ENCODE measurements at places on chromosomes 12 and 14.
A peak's percentile ranks its signal among the peaks of the same experiment; 100 is the strongest.

GRCh38 chr12:68449196-68449595, 117.0 kb upstream of the MDM1 start:
- no peak for DNase-seq

DNA sequence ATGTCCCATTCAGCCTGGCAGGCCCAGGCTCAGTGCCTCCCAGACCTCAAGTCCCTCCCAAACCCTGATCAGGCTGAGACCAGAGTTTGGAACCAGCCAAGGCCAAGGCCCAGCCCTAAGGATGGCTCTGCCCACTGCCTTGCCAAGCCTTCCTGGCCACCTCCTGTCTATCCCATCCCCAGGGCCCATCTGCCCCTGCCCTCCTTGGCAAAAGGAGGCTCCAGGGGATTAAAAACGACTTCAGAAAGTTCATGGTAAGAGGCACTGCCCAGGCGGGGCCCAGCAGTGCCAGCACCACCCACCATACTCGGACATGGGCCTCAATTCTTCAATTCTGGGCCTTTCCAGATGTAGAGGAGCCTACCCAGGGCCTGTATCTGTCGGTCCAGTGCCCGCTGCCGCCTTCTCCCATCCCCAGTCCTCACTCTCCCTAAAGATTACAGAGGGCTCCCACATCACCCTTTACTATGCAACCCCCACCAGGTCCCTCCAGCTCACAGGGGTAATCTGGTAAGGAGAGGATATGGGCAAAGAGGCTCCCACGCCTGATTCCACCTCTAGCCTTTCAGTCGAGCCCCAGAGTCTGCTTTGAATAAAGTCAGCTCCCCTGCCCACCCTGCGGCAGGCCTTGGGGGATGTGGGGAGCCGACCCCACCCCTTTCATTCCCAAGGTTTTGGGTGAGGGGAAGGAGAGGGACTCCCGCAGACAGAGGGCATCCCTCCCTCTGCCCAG, 932 bp downstream of the ADCY6 start:
- DNase-seq = no peak

GRCh38 chr12:92961949-92962348, 32.9 kb upstream of the EEA1 start:
- DNase-seq = peak; percentile 13

GRCh38 chr14:30355431-30355913, 203.5 kb upstream of the G2E3 start:
- DNase-seq = no peak

GRCh38 chr14:78443834-78444233, 273.7 kb downstream of the NRXN3 start:
- no peak for DNase-seq

DNA sequence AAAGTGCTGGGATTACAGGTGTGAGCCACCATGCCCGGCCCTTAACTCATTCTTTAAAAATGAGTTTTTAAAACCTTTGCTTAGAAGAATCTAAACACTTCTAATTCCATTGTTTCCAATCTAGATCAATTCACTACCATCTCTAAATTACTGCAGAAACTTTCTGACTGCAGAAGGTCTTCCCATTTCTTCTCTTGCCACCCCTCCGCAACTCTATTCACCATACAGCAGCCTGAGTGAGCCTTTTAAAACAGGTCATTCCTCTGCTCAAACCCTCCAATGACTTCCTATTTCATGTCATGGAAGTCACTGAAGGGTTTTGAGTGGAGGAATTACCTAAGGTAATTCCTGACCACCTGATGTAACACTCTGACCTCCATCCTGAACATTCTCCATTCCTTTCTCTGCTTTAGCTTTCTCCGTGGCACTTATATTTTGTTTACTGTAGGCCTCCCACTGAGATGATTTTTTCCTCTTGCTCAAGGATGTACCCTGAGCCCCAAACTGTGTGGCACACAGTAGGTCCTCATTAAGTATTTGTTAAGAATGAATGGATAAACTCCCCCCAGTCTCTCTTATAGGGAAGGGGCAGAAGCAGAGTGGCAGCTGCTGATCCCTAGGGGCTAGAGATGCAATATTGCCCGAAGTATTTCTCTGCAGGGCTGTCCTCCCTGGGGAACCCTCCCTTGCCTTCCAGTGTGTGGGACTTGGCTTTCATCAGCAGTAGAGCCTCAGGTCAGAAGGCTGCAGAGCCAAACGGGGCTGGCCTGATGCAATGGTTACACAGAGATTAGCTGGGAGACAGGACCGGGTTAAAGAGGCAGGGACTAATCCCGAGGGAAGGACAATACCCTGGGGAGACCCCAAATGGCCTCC, 1.2 kb downstream of the DDIT3 start:
- peak; percentile 74 for DNase-seq

DNA sequence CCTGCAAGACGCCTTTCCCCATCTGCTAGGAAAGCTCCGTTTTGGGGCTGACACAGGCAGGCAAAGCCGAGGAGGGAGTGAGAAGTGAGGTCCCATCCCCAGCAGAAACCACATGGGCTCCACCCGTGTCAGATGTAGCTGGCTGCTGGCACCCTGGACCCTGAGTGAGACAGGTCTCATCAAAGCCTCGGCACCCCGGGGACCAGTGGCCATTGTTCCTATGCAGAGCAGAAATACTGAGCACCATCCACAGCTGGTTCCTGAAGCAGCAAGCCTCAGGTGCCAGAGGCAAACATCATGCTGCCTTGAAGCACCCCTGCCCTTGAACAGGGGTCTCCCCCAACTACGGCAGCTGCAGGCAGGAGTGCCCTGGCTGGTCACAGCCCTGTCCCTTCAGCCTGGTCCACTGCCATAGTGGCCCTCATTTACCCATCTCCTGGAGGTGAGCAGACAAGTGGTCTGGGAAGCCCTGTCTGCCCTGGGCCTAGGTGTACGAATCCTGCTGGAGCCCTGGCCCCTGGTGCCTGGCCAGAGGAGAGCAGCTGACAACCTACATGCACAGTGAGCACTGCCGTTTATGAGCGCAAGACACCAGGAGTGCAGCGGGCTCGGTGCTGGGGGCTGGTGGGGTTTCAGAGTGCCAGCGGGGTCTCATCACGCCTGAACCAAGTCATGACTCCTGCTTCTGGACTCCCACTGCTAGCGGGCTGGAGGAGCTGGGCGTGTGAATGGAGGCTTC, 289.8 kb upstream of the RTL1 start:
- DNase-seq = no peak

DNA sequence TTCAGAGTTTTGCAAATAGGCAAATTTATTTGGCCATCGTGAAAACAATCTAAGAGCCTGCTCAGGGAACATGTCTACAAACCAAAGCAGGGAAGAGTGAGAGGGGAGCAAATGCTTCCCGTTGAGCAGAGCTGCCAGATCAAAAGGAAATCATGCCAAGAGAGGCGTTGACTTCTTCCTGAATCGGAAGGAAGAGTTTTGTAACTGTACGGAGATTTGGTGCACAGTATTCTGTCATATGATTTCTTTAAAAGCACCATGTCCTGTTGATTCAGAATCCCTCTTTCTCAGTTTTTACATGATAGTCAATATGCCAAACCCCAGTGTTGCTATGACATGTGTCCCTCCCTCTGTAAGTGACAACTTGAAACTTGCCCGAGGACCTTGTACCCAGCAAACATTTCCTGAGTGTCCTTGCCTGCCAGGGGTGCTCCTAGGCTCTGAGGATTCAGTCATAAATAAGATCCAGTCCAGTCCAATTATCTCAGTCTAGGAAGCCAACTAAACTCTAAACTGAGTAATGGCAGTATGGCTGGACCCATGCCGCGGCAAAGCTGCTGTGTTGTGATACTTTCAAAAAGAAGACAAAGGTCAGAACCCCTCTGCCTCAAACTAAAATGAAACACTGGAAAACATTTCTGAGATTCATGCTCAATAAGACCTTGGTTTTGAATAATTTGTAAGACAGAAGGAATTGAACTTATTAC, 300.1 kb upstream of the FKBP4 start:
- no peak for DNase-seq

DNA sequence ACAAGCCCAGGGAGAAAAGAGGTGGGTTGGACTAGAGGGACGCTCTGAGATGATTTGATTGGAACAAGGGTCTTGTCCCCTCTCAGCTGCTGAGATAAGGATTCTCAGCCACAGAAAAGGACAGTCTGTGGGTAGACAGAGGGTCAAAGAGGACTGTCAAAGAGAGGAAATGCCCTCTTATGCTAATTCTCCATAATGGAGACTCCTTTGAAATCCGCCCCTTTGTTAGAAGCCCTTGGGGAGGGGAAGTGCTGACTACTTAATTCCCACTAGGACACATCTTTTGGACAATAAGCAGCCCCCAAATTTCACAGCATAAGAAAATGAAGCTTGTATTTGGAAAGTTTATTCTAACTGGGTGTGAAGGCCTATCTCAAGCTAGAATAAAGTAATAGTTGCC, 176.6 kb downstream of the KTN1 start:
- no peak for DNase-seq

DNA sequence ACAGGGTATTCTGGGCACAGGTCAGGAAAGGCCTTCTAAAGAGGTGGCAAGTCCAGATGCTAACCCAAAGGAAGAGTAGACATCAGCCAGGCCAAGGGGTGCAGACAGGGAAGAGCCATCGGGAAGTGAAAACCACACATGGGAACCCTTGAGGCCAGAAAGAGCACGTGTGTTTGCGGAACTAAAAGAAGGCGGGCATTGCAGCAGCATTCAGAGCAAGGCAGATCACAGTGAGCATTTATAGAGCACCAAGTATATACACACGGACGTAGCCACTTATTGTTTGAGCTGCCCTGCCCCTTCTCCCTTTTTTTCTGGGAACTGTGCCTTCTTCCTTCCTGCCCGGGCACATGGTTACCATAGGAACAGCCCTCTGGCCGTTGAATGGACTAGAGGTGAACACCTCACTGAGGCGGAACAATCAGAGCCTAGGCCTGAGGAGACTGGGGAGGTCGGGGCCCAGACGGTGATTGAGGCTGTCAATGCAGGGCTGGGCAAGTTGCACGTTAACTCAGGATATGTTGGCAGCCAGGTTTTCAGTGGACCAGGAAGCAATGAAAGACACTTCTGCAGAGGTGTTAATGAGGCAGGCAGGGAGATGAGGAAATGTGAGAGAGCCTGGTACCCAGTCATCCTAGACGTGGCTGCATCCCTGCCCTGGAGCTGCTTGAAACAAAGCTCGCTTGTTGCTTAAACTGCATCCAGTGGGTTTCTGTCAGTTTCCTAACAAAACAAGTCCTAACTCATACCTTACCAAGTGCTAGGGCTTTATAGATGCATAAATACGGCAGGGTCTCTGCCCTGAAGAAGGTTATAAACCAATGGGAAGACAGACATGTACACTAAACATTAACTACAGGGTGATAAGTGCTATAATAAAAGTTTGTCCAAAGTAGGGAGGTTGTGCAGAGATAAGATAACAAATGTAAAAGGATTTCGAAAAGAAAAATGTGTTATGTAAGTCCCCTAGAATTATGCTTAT, 34.2 kb downstream of the MOAP1 start:
- no peak for DNase-seq

GRCh38 chr14:41349289-41349910, 257.3 kb upstream of the LRFN5 start:
- DNase-seq = no peak

GRCh38 chr12:95248604-95249360, 31.2 kb downstream of the VEZT start:
- no peak for DNase-seq

DNA sequence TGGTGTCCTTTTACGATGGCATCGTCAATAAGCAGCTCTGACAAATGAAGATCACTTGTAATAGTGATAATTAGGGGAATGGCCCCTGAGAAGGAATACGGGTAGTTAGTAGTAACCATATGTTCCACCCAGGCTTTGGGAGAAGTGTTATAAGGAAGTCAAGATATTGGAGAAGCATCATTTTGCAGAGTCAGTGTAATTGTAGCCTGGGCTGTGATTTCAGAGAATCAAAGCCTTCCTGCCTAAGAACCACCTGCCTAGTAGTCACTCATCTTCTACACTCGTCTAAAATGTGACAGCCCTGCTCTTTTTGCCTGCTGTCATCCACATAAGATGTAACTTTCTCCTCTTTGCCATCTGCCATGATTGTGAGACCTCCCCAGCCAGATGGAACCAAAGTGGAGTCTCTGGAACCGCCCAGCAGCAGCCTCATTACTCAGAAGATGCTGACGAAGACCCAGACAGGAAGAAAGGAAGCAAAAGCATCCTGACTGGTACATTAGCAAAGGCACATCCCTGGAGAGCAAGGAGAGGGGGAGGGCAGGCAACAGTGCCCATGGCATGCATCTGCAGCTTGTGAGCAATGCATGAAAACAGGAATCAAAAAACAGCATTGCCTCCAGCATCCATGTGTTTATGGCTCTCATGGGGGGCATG, 12.6 kb upstream of the EDDM3A start:
- no peak for DNase-seq

DNA sequence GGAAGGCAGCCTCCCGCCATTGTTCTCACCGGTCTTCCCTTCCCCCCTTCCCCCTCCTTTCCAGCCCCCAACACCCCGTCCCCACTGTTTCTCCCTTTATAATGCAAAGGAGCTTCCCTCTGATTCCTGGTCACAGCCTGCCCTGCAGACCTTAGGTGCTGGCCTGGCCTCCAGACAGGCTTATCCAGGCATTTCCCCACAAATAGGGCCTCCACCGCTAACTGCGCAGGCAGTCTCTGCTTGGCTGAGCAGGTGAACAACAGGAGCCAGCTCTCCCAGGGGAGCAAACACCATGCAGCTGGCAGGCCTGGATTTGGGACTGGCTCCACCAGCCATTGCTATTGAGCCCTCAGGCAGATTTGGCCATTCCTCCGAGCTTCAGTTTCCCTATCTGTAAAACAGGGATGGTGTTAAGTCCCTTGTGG, 46.0 kb downstream of the SMIM41 start:
- no peak for DNase-seq

- DNase-seq = no peak
These were observed 39.7 kb upstream of the EML1 start for GRCh38 chr14:99753225-99754140.

DNA sequence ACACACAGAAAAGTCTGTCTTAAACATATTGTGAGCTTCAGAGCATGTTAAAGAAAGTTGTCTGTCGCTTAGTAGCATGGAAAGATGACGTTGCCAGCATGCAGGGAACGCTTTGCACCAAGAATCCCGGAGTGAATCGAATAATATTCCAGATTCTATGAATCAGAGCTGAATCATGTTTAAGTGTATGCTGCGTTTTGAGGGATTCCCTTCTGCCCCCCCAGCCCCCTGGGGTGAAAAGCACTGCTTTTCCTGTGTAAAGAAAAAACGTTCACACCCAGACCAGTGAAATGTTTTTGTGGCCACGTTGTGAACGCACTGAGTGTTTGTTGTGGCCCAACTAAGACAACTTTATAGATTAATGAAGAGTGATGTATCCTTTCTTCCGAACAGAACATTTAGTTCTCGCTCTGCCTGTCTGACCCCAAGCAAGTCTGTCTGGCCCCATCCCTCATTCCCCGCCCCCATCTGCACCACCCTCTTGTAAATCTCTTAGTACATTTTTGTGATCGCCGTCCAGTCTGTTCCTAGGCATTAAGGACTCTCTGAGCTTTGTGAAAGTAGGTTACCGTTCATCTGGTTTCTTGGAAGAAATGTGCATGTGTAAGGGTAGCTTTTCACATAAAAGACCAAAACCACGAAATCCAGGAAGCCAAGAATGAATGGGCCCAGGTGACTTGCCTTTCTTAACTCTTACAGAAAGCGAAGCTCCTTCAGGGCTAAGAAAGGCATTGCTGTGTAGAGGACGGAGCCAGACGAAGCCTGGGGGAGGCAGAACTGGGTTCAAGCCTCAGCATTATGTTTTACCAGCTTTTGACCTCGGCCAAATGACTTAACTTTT, 103.0 kb downstream of the SAMD4A start:
- DNase-seq = peak; percentile 93

GRCh38 chr12:63826006-63826585, 18.4 kb upstream of the SRGAP1 start:
- peak; percentile 62 for DNase-seq

GRCh38 chr14:95301527-95302187, 18.1 kb downstream of the CLMN start:
- no peak for DNase-seq

All from fibroblast of skin of scalp (primary cell).